ENCODE measurements at places on chromosomes 12 and 14.

DNA sequence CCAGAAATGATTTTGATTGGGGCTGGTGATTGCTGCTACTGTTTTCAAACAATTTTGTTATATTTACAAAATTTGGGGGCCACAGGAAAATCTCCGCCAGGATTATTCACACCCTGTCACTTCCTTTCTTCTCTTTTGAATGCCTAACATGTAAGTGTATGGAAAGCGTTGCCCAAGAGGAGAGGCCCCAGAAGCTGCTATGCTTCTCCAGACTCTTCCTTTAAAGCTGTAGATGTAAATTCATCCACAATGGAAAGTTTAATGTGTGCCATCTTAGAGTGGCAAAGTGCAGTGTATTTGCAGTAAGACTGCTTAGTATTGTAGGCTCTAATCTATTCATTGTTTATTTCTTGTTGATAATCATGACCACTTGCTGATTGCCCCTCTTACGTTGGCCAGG, 136.7 kb upstream of the LRIG3 start:
- no peak for DNase-seq

GRCh38 chr12:114476159-114476558, 70.2 kb upstream of the TBX5 start:
- no peak for DNase-seq

DNA sequence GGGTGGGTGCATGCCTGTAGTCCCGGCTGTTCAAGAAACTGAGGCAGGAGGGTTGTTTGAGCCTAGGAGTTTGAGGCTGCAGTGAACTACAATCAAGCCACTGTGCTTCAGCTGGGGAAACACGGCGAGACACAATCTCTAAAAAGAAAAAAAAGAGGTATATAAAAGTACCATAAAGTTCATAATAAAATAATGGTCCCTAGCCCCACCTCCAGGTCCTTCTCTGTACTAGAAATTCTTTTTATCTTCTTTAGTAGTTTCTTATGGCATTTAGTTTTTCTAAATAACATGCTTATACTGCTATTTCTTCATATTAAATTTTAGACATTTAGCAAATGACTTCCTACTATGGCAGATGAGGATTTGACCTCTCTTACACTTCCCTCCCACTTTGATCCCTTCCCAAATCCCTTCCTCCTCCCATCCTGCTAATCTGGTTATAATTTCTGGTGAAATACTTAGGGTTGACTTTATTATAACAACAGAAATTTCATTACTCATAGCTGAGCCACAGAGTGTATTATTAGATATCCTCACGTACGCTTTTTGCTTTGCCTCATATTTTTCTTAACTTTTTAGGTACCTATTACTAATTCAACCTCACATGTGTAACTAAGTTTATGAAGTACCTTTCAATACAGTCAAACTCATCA, 94.7 kb downstream of the SLC41A2 start:
- DNase-seq = peak; percentile 72

DNA sequence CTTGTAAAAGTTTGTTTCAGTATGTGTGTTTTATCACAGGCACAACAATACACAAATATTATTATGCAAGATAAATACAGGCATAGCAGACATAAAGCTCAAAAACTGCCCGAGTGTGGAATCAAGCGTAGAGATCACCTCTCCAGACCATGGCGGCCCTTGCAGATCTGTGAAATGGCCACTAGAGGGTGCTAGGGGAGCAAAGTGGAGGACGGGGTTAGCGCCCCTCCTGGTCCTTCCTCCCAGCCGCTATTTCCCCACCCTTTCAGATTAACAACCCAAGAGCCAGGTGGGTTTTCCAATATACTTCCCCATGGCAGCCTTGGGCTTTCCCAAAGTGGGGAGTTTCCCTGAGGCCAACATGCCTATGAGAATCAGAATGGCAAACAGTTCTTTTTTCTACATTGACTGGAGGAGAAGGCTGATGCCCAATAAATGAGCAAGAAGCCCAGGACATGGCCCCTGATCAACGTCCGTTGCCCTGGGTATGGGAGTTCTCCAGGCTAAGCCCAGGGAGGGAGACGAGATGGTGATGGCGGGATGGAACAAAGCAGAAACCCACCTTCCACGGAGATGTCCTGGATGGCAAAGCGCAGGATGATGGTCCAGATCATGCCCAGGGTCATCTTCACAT, 67.4 kb downstream of the ACTN1 start:
- DNase-seq = peak; percentile 42

- no peak for DNase-seq
Observed at GRCh38 chr12:3251691-3252090, 174.5 kb downstream of the TSPAN9 start.

GRCh38 chr12:108914121-108914531, 34.2 kb downstream of the DAO start:
- DNase-seq = no peak

- no peak for DNase-seq
Observed at GRCh38 chr12:28865776-28866175, 283.3 kb upstream of the FAR2 start.

- DNase-seq = no peak
Observed at GRCh38 chr14:35248476-35248788, 43.8 kb upstream of the PSMA6 start.

All from fibroblast of skin of left biceps (primary cell).